ENCODE measurements at places on chromosomes 3 and 15.

GRCh38 chr3:79285380-79285779 is 482.4 kb downstream of the ROBO1 start:
- no peak for DNase-seq

- DNase-seq, result no peak
Observed at GRCh38 chr3:11737742-11738141, 94.0 kb upstream of the VGLL4 start.

DNA sequence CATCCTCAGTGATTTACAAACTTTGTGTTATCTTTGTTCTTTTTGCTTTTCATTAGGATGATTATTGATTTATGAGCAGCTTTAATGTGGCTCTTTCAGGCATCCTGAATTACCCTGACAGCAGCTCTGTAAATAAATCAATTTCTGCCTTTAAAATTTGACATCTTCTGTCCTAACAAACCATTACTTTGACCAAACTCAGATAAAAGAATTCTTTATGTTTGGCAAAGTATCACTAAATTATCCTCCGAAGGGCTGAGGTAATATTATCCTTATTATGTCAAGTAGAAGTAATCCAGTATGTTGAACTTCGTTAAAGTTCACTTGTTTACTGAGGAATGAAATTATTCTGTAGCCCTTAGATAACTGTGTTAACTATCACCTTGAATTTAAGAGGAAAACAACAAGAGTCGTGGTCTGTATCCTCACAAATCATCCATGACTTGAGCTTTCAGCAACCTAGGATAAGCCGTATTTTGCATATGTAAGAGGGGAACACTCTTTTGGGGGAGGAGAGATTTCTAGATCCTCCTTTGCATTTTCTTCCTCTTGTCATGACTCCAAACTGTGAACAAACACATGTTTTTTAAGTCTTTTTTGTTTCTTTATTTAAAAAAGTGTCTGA is 173.2 kb upstream of the STAC start:
- no peak for DNase-seq

DNA sequence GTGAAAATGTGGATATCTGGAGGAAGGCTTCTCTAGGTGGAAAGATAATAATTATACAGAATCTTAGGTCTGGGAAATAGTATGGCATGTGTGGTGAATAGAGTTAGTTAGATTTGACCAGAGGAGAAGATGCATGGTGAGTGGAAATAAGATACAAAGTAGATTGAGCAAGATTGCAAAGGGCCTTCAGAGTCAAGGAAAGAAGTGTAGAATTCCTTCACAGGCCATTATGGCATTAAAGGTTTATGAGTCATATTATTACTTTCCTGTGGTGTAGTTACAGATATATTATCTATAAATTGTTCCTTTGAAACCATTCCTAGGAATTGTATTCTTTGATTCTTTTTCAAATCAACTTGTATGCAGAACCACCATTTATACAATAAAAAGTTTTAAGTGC is 660.3 kb downstream of the SI start:
- DNase-seq, result no peak

- no peak for DNase-seq
Observed at GRCh38 chr15:67968966-67969365, 85.1 kb upstream of the PIAS1 start.

DNA sequence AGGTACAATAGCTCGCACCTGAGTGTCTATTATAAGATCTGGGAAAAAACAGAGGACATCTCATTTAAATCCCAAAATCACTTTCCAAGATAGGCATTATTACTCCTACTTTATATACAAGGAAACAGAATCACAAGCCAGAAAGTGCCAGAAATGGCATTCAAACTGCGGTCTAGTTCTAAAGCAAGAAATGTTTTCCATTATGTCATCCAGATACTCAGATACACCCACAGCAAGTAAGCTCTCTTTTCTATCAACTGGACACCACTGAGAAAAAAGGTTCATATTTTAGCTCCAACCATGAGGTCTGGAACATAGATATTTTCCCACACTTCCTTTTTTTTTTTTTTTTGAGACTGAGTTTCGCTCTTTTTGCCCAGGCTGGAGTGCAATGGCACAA is 8.1 kb downstream of the SLC33A1 start:
- DNase-seq, result no peak
